ENCODE measurements at places on chromosomes 4 and X. TPM values are rescaled to one million over a fixed set of nuclear protein-coding genes. Genes with fewer than 3 reads are reported as not detected.

The UGT2B17 gene
- total RNA-seq: not detected

DNA sequence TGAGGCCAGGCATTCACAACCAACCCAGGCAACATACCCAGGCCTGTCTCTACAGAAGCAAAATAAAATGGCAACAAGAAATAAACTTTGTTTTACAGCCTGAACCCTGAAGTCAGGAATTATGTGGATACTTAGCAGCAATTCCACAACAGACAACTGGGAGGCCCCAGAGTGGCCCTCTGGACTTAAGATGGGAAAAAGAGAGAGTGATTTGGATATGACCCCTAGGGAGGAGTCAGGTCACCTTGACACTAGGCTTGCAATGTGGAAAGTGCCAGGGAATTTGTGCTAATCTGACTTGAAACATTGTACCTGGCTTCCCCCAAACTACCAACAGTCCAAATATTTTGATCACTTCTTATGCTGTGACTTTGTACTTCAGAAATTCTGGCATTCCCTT, 193.1 kb downstream of the PARM1 start:
- no peak for DNase-seq

The SASH3 gene
- 2.4 TPM for total RNA-seq

The DNAAF6 gene
- not detected for total RNA-seq

The ZNF157 gene
- total RNA-seq: 0.35 TPM

DNA sequence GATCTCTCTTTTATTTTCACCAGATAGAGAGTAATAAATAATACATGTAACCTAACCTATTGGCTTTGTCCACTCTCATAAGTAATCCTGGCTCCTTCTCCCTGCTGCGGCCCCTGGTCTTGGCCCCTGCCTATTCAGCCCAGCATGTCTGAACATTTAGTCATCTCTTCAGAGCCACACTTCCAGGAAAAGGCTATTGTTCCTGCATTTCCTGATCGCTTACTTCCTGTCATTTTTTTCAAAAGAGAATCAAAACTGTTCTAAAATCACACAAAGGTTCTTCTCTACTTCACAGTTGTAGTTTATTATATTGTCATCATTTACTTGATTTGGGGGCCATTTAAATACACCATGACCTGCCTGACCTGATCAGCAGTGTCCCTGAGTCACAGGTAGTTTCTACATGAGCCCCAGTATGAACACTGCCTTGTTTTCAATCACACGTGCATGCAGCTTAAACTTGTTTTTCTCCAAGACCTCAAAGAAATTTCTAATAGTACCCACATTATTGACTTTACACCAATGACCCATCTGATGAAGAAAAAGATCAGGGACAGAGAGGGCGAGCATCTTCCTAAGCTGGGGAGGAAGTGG, 47.4 kb upstream of the KDR start:
- DNase-seq: peak; percentile 32

DNA sequence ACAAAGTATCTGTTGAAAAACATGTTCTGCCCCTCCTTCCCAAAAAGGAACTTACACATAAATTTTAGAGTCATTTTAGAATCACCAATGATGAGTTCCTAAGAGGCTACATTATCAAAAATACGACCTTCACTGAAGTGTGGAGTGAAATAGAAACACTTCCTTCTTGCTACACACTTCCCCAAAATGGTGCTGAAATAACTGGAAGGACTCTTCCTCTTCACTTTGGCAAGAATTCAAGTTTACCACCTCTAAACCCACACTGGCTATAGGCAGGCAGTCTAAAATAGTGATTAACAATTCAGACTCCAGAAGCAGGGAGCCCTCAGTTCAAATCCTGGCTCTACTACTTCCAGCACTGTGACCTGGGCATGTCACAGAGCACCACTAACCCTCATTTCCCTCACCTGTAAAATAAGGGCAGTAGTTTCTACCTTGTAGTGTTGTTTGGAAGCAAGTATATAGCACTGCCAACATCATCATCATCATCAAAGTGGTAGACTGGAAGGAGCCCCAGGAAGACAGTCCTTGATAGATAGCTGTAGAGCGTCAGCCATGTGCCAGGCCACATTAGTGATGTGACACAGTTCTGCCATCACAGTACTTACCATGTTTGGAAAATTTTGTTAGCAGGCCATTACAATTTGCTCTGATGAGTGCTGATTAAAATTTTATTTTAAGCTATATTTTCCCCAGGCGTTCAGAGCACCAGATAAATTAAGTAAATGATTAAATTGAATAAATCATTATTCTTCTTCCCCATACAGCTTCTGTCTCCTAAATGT, 103.3 kb downstream of the PARM1 start:
- DNase-seq: peak; percentile 32

DNA sequence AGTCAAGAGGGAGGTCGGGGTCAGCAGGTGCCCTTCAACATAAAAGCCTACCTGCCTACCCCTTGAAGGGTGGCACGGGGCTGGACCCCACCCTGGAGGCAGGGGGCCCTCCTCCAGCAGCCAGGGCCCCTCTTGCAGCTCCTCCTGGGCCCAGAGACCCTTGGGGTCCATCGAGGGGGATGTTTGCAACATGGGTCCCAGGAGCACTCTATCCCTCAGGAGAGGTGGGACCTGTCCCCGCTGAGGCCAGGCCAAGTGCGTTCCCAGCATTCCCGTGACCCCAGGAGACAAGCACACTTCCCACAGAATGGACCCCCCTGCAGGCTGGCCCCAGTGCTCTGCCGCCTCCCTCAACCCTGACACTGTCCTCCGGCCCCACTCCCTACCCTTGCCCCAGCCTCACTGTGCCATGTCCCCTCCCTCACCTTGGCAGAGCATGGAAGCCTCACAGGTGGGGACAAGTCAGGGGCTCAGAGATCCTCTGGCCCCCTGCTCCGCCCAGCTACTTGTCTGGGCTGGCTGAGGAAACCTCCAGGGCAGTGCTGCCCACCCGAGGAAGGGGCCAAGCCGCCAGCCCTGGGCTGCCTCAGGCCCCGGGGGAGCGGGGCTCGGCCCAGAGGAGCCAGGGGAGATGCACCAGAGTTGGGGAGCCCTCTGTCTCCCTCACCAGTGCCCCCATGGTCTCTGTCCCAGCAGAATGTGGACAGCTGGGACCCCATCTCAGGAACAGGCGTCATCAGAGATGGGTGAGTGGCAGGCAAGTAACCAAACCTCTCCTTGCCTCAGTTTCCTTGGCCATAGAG, 2.2 kb downstream of the MXD4 start:
- DNase-seq: no peak

GRCh38 chr4:41443340-41444079, 94.4 kb upstream of the LIMCH1 start:
- DNase-seq: peak; percentile 66

GRCh38 chr4:119321921-119322687, at the start of gene FABP2:
FABP2 (minus strand) TSS chr4:119322138; CDS start chr4:119322102, 36 bp downstream.
- no peak for DNase-seq

The SOD3 gene
- total RNA-seq: 9.1 TPM

The RTL9 gene
- 0.80 TPM for total RNA-seq

DNA sequence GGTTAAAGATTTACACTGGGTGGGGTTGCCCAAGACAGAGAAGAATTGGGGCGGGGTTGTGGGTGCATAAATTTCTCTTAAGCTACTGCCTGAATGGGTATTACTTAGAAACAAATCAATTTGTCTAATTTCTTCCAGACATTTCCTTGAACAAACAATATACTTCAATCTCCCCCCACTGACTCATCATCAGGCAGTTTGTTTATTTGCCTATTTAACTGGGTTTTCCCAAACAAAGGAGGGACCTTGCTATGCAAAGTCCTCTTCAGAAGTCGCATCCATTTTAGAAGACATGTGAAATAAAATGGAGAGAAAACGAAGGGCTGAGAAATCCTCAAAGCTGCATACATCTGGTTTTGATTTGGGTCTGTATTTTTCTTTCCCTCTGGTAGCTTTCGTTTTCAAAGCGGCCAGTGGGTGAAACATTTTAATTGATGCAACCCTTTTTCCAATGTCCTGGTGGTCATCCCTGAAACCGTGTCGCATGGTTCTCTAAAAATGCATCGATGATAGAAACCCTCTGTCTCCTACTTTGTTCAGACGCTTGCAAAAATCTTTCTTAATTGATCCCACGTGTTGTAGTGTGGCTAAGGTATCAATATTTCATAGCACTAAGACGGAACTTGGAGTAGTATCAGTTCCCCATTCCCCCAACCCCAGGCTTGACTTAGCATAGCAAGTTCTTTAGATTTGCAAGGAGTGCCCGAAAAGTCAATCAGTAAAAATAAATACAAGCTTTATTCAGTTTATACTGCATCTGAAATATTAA, 115.1 kb upstream of the MXRA5 start:
- peak; percentile 66 for DNase-seq

- peak; percentile 50 for DNase-seq
Measured at GRCh38 chrX:23884427-23885024, 23.2 kb downstream of the APOO start.

- peak; percentile 66 for DNase-seq
Measured at GRCh38 chrX:50002067-50002714, 79.8 kb downstream of the CLCN5 start.

The DHRSX gene
- 11.4 TPM for total RNA-seq

DNA sequence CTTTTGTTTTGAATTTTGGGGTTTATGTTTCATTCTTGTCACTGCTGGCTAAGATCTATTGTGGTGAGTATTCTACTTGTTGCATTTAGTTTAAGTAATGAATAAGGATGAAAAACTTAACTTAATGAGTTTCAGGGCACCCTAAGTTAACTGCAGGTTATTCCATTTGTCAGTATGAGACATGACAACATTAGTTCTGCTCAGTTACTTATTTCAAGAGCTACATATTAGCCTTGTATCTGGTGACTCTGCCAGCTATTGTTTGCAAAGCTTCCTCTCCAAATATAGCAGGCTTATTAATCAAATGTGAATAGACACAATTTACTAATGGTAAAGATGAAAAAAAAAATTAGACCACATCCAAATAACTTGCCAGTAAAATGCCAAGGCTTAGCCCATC, 567.1 kb downstream of the IL15 start:
- no peak for DNase-seq

The PAGE5 gene
- total RNA-seq: not detected

- peak; percentile 30 for DNase-seq
Measured at GRCh38 chr4:129218360-129218759, 122.4 kb downstream of the C4orf33 start.

GRCh38 chrX:130081421-130082045, 28.8 kb downstream of the ELF4 start:
- DNase-seq: no peak

DNA sequence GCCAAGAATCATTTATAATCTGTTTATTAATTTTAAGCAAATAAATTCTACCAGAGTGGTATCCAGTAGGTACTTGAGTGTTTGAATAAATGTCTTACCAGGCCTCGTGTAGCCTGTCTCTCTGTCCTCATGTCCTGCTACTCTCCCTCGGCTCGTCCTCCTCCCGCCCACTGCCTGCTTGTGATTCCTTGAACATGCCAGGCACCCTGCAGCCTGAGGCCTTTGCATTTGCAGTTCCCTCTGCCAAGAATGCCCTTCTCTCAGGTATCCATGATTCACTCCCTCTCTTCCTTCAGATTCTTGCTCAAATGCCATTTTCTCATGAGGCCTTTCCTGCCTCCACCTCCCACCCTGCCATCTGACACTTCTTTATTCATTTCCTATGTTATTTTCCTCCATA, 209.7 kb upstream of the PRPS2 start:
- DNase-seq: no peak

DNA sequence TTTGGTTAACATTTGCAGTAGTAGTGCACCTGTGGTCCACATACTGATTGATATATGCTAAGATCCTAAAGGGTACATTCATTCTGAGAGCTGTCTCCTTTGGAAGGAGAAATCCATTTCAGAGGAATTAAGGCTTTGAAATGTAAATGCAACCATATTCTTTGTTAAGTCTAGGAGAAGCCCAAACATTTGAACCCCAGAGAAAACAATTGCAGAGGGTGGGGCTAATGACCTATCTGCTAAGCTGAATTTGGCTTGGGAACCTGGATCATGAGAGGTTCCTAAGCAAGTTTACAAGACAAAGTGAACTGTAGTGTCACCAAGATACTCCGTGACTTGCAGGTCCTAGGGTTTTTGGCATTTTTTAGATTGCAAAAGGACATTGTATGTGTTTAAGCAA, 41.2 kb downstream of the LAS1L start:
- DNase-seq: no peak

- peak; percentile 33 for DNase-seq
Measured at GRCh38 chr4:138404251-138404650, 162.1 kb upstream of the SLC7A11 start.

GRCh38 chr4:152944666-152945320, 8.7 kb downstream of the FHDC1 start:
- no peak for DNase-seq

The SMC1A gene
- total RNA-seq: 15.5 TPM

The CSAG1 gene
- not detected for total RNA-seq

DNA sequence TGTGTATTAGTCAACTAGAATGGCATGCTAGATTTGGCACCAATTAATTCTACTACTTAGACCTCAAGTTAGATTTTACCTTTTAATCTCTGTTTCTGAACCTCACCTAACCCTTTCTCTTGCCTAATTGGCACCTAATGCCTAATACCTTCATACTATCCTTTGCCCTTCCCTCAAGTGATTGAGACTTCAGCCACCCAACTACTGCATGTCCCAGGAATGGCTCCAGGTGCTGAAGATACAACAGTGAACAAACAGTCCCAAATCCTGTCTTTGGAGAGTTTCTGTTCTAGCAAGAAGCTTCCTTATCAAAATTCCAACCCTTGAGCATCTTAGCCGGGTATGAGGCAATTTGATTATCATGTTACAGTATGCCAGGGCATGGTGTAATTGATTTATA, 139.9 kb downstream of the CPE start:
- DNase-seq: no peak

GRCh38 chrX:43958529-43958928, 14.7 kb downstream of the NDP start:
- peak; percentile 88 for DNase-seq

- no peak for DNase-seq
Measured at GRCh38 chr4:135510582-135510981, 1309.0 kb upstream of the PABPC4L start.

DNA sequence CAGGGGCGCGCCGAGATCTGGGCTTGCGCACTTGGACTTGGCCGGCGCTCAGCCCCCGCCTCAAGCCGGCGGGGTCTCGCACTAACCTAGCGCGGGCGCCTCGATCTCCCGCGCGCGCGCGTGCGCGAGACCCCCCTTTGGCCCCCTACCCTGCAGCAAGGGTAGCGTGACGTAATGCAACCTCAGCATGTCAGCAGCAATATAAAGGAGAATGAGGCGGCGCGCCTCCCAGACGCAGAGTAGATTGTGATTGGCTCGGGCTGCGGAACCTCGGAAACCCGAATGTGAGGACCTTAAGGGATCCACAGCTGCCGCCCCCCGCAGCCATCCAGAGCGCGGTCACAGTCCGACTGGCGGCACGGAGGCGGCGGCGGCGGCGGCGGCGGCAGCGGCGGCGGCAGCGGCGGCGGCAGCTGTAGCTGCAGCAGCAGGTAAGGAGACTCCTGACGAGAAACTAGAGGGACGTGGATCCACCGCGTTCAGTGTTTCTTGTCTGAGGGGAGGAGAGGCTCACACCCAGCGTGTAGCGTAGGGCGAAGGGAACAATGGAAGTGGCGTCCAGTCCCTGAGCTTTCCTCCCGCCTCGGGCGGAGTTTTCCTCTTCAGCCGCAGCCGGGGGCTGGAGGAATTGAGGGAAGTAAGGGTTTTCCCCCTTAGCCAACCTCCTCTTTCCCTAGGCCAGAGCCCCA, at the start of the genes SATL1 and ZNF711:
Gene SATL1 (minus strand): TSS at position 19 of the 689 bp plus-strand sequence. CDS start 134,811 bp downstream, outside the sequence.
Gene ZNF711 (plus strand): TSS at position 231 of the 689 bp plus-strand sequence. CDS start 3,582 bp downstream, outside the sequence.
- DNase-seq: peak; percentile 94

The SSX2B gene
- not detected for total RNA-seq

The KCNIP4 gene
- 0.44 TPM for total RNA-seq

All from muscle of leg (tissue), 16 donors.